ENCODE measurements at places on chromosomes 6 and 20.
A peak's percentile ranks its signal among the peaks of the same experiment; 100 is the strongest.

DNA sequence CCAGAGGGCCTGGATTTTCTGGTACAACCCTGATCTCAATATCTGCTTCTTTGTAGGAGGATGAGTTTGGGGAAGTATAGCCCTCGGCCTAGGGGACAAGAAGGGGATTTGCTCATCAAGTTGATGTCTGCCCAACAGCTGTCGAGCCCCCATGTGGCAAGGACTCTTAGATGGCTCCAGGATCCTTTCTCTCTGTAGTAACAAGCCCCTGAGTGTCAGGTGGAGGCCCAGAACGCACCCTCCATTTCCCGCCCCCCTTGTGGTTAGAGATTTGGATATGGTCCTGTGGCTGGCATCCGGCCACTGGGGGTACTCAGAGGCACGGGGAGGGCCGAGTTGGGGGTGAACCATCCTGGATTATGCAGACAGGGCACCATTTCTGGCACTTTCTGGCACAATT, 50.1 kb downstream of the CTCFL start:
- DNase-seq, result no peak

GRCh38 chr6:82740072-82740471, 325.6 kb downstream of the UBE3D start:
- DNase-seq, result no peak

- DNase-seq, result peak; percentile 66
Measured at GRCh38 chr6:88380083-88380482, 213.9 kb upstream of the CNR1 start.

DNA sequence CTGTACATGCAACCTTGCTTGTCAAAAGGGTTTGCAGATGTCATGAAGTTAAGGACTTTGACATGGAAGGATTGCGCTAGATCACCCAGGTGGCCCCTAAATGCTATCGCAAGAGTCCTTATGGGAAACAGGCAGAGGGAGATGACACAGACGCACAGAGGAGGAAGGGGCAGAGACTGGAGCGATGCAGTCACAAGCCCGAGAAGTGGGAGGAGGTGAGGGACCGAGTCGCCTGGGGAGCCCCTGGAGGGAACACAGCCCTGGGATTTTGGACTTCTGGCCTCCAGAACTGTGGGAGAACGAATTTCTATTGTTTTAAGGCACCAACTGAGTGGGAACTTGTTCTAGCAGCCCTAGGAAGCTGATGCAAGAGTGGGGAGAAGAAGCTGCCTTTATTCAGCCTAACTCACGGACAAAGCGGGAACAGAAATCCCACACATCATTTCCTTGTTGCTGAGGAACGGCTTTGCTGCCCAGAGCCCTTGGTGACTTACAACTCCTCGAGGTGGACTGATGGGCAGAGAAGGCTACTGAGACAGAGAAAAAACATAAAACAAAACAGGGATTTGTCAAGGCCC, 434.0 kb downstream of the PREX1 start:
- no peak for DNase-seq

GRCh38 chr6:139115989-139116758, 18.7 kb upstream of the HECA start:
- no peak for DNase-seq

GRCh38 chr20:1747953-1748577, 90.5 kb upstream of the SIRPG start:
- DNase-seq, result no peak

DNA sequence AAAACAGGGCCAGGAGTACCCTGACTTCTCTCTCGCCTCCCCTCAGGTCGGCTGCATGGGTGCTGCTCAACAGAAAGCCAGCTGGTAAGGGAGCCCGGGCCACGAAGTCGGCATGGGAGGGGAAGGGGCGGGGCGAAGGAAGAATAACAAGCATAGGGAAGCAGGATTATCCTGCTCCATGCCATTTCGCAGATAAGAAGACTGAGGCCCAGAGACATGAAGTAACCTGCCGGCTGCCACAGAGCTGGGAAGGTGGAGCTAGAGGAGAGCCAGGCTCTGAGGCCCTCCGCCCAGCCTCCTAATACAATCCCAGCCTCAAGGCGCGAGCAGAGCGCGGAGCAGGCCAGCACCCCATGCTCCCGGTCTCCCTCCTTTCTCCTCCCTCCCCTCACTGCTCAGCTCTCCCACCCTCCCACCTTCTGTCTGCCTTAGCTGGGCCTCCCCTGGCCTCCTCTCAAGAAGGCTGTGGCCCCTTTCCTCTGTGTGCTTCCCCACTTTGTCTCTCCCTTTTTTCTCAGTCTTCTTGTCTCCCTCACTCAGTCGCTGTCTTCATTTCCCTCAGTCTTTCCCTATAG, 13.2 kb upstream of the HMGA1 start:
- no peak for DNase-seq

GRCh38 chr6:144335914-144336313, 50.8 kb downstream of the UTRN start:
- DNase-seq, result peak; percentile 30

DNA sequence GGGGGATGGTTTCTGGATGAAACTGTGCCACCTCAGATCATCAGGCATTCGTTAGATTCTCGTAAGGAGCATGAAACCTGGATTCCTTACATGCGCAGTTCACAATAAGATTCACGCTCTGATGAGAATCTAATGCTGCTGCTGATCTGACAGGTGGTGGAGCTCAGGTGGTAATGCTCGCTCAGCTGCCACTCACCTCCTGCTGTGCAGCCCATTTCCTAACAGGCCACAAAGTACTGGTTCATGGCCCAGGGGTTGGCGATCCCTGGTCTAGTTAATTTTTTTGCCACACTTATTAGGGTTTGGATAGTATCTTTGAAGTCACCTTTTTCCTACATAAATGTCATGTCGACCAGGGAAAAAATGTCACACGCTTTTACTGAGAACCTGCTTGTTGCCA, 96.8 kb upstream of the MLIP start:
- DNase-seq, result no peak

- peak; percentile 64 for DNase-seq
Measured at GRCh38 chr6:151018046-151018445, 152.5 kb downstream of the MTHFD1L start.

DNA sequence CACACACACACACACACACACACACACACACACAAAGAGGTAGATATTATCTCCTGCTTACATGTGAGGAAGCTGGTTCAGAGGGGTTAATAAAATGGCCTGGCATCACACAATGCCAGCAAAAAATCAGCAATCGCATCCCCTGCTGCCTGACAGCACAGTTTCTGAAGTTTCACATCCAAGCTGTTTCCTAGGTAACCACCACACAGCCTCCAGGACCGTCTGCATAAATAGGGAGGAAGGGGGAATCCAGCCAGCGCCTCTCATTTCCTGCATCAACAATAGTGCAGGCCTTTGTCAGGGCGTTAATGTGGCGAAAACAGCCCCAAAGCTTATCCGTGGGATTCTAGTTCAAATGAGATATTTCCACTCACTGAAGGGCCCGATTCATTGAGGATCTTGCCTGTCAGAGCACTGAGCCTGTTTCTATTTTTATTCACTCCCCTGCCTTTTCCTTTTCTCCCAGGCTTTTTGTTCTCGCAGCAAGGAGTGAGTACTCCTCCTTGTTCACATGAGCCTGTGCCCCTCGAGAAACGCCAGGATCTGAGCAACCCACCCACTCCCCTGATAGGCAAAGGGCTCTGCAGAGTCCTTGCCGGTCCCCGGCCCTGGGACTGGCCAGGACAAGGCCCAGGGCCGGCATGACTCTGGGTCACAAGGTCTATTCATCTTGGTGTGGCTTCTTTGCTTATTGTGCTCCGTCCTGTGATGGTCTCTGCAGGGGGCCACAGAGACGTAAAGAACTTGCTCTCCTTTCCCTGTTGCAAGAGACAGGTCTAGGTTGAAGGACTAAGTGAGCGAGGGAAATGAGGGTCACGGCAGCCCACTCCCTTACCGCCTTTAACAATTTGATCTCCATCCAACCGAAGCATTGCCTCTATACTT, 32.7 kb downstream of the TUBB2B start:
- DNase-seq, result no peak

GRCh38 chr20:2476742-2477615, 6.4 kb upstream of the SNRPB start:
- DNase-seq, result no peak

DNA sequence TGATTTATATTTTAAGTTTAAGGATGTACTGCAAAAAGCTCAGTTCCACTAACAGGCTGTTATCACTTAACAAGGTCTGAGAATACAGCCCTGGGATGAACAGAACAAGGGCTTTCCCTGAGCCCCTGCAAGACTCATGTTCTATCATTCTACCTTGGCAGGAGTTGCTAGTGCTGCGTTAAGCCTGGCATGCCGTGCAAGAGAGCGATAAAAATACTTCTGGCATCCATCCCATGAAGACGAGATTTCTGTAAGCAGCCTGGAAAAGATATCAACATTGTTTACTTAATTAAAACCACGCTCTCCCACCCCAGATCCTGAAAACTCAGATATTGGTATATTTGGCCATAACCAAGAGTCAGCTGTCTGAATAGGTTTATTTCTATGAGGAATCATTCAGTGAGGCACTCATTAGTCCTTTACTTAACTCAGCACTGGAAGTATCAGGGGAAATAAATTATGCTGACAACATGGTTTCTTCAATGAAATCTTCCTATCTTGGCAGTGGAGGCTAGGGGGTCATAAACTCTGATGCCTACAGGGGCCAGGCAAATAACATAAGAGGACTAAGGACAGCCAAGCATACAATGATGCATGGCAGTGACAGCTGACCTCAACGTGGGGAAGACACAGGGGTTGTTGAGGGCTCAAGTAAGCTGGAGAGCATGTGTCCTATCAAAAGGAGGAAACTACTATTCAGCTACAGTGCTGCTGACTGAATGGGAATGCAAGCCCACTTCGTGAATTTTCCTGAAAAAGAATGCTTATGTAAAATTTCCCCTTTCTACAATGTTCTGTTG, 37.6 kb upstream of the LYRM2 start:
- no peak for DNase-seq

GRCh38 chr6:151784441-151785214, 22.9 kb upstream of the ESR1 start:
- DNase-seq, result no peak

DNA sequence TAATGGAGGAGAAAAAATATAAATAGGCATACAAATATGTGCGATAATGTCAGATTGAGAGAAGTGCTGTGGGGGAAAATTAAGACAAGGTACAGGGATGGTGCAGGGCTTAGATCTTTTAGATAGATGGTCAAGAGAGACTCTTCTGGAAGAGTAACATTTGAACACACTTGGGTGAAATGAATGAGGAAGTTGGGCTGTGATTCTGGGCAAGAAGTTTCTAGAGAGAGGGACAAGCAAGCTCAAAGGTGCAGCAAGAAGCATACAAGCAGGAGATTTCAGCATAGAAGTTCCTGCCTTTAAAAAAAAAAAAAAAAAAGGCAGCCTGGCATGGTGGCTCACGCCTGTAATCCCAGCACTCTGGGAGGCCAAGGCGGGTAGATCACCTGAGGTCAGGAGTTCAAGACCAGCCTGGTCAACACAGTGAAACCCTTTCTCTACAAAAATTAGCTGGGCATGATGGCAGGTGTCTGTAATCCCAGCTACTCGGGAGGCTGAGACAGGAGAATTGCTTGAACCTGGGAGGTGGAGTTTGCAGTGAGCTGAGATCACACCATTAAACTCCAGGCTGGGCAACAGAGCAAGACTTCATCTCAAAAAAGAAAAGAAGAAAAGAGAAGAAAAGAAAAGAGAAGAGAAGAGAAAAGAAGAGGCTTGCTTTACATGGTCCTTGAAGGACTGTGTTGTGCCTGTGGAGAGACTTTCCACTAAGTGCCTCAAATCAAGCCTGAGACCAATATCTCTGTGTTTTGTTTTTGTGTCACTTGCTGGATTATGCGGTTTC, 9.7 kb upstream of the CD83 start:
- DNase-seq, result no peak

DNA sequence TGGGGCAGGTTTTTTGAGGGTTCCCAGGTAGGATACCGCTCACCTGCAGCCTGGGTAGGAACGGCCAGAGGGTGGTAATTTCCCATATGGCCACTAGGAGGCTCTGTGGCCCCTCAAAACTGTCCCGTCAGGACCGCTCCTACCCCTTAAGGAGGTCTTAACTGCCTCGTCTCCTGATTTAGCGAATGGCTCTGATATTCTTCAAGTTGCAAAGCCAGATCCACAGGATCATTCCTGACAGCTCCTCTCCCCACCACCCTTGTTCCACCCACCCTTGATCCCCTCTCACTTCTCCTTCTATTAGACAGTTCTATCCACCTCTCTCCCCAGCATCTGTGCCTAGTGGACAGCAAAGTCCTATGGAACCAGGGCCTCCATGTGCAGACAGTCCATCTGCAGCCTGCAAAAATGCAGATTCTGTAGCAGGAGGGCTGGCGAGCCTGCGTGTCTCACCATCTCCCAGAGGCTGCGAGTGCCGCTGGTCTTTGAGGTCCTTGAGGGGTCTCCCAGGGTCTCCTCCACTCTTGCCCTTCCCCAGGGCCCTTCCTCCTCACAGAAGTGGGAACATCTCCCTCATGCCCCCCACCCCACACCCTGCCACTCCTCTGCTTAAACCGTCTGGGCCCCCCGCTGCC, 34.3 kb upstream of the ZBP1 start:
- DNase-seq, result peak; percentile 57

DNA sequence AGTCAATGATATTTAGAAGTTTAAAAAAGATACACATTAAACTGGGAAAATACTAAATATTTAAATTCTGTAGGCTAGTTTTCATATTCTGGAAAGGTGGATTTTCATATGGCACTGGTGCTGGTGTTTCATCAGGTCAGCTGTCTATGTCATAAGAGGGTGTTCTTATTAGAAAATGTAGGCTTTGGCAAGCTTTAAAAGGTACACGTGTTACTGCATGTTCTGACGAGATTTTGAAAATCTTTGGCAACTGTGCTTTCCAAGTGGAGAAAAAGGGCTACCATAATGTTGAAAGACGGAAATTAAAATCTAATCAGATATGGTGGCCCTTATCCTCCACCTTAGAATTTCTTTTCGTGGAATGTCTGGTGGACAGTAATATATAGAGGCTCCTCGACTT, 30.0 kb downstream of the SLC22A3 start:
- DNase-seq, result no peak
